Activated CD4-positive, alpha-beta T cell treated with anti-CD3 and anti-CD28 coated beads for 4 hours (primary cell): ENCODE measurements at places on chromosomes 13 and 19.
A peak's percentile ranks its signal among the peaks of the same experiment; 100 is the strongest.

GRCh38 chr19:1035998-1036621 is 3.8 kb upstream of the ABCA7 start:
- DNase-seq, result no peak

- no peak for DNase-seq
Observed at GRCh38 chr13:42149136-42149535, 100.7 kb downstream of the DGKH start.

DNA sequence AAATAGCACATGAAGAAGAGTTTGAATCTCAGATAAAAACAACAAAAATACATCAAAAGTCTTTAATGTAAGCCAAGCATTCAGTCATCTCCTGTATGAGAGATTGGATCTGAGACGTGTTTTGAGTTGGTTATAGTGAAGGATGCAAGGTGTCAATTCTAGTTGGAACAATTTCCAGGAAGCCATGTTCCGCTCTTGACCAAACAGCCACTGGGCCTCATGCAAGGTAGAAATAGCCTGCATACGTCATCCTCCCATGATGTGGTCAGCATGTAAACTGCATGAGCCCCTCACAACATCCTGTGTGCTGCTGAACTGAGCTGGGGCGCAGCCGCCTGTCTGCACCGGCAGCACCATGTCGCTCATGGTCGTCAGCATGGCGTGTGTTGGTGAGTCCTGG is at the start of gene KIR3DL3:
Gene KIR3DL3, plus strand, starts transcription at position 301 of the 400 bp plus-strand sequence. Its CDS starts 55 bp downstream, at position 356.
- DNase-seq, result no peak

GRCh38 chr13:44710576-44710975 is 134.4 kb upstream of the TSC22D1 start:
- DNase-seq, result no peak

- no peak for DNase-seq
Observed at GRCh38 chr13:93147298-93147645, 79.3 kb upstream of the GPC6 start.

- DNase-seq, result no peak
Observed at GRCh38 chr19:58010507-58010906, 7.9 kb upstream of the ZNF606 start.

- DNase-seq, result no peak
Observed at GRCh38 chr13:97188207-97188606, 33.9 kb upstream of the MBNL2 start.

DNA sequence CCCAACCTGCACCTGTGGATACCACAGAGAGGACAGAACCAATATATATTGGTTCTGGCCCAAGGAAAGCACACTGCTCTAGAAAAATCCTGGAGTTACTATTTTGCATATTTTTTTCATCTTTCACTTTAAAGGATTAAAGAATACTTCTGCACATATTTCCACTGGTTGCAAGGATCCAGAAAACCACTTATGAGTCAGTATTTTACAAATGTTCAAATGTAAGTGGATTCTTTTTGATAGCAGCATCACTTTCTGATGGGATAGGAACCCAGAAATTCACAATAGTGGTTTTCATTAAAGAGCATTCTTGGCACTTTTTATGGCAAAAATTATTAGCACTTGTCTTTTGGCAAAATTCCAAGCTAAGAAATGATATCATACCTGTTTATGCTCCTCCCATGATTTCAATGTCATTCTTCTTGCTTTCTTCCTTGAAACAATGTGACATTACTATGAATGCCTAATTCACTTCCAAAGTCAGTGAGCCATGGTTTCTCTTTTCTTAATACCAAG is 38.2 kb downstream of the MZT1 start:
- no peak for DNase-seq

- DNase-seq, result no peak
Observed at GRCh38 chr19:6887316-6887715, at the start of gene ADGRE1. ADGRE1 (plus strand) TSS chr19:6887579; CDS start chr19:6887609, 30 bp downstream.

GRCh38 chr19:41415154-41415571 is 12.0 kb downstream of the B3GNT8 start:
- no peak for DNase-seq

- no peak for DNase-seq
Observed at GRCh38 chr19:46878613-46879375, 18.0 kb downstream of the ARHGAP35 start.

- DNase-seq, result no peak
Observed at GRCh38 chr13:26996965-26997752, 174.5 kb downstream of the USP12 start.

- DNase-seq, result no peak
Observed at GRCh38 chr13:27374126-27374613, 50.2 kb upstream of the GTF3A start.

- no peak for DNase-seq
Observed at GRCh38 chr13:47875201-47875600, 125.9 kb downstream of the SUCLA2 start.

GRCh38 chr13:110524541-110525257 is 36.8 kb downstream of the RAB20 start:
- no peak for DNase-seq

- no peak for DNase-seq
Observed at GRCh38 chr19:5193192-5193591, 147.4 kb downstream of the PTPRS start.

- DNase-seq, result no peak
Observed at GRCh38 chr19:1450735-1451731, 1.1 kb downstream of the APC2 start.

DNA sequence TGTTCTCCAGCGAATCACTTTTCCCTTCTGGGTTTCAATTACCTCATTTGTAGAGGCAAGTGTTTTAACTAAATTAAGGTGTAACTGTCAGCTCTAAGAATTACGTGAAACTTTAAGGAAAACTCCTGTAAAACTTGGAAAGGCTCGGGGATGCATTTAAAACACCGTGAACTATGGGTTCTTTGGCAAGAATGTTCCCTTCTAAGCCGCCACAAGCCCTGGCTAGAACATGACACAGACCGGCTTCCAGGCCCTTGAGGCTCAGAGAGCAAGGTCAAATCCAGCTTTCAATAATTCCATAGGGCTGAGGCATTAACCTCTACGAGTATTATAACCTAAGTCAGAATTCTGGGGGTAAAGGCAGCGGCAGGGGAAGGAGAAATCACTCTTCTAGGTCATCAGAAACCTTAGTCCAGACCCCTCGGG is 685 bp downstream of the VWA8 start:
- DNase-seq, result no peak

DNA sequence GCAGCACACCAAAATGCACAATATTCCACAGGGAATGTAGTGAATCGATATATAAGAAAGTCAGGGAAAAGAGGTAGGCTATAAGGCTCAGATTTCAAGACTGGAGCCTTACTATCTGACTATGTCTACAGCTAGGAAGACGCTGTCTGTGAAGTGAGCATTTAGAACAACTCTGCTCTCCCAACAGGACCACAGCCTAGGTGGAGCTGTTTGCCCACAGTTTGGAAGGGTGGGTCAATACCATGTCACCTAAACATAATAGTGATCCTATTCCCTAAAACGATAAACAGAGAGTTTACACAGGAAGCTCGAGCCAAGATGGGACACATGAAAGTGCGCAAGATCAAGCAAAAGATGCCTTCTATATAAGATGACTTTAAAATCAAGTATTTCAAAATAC is 2486.0 kb upstream of the PCDH20 start:
- no peak for DNase-seq

GRCh38 chr13:20157151-20157796 is 3.6 kb downstream of the GJA3 start:
- DNase-seq, result no peak

DNA sequence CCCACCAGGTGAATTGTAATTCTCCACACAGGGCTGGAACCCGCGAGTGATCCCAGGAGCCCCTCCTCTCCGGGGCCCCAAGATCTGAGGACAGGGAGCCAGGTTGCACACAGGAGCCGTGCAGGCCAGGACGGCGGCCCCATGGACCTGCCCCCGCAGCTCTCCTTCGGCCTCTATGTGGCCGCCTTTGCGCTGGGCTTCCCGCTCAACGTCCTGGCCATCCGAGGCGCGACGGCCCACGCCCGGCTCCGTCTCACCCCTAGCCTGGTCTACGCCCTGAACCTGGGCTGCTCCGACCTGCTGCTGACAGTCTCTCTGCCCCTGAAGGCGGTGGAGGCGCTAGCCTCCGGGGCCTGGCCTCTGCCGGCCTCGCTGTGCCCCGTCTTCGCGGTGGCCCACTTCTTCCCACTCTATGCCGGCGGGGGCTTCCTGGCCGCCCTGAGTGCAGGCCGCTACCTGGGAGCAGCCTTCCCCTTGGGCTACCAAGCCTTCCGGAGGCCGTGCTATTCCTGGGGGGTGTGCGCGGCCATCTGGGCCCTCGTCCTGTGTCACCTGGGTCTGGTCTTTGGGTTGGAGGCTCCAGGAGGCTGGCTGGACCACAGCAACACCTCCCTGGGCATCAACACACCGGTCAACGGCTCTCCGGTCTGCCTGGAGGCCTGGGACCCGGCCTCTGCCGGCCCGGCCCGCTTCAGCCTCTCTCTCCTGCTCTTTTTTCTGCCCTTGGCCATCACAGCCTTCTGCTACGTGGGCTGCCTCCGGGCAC is 3.9 kb downstream of the FFAR1 start:
- no peak for DNase-seq

GRCh38 chr13:103097366-103097928 is 31.2 kb upstream of the SLC10A2 start:
- no peak for DNase-seq

- DNase-seq, result no peak
Observed at GRCh38 chr19:2645826-2646225, 56.7 kb downstream of the GNG7 start.

DNA sequence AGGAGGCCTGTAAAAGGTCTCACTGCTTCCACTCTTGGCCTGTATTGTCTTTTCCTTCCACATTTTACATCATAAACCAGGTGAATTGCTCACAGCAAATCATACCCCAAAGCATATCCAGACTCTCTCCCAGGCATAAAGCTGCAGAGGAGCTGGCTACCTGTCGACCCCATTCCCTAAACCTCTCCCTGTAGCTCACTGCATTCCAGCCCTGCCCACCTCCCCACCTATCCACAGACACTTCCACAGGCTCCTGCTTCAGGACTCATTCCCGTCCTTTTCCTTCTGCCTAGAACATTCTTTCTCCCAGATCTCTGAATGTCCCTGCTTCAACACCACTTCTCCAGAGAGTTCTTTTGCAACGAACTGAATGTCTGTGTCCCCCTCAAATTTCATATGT is 46.4 kb upstream of the STARD13 start:
- DNase-seq, result no peak

DNA sequence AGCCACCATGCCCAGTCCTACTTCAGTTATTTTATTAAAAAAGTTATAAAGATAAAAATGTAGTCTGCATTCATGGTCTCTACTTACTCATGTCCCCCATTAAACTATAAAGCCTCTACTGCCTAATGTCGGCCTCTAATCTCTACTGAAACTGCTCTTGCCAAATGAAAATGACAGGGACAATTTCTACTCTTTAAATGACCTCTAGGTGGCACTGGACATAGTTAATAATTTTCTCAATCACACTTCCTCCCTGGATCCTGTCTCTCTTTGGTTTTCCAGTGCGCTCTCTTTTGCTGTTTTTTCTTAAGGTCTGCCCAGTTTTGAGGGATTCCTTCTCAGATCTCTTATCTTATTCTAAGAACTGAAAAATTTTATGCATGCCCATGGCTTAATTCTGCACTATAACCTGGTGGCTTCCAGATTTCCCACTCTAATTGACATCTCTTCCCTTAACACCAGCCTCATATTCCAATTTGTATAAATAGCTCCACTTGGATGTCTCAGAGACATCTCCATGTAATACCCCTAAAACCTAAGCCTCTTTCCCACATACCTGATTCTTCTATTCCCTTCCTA is 54.3 kb downstream of the MTMR6 start:
- DNase-seq, result no peak

DNA sequence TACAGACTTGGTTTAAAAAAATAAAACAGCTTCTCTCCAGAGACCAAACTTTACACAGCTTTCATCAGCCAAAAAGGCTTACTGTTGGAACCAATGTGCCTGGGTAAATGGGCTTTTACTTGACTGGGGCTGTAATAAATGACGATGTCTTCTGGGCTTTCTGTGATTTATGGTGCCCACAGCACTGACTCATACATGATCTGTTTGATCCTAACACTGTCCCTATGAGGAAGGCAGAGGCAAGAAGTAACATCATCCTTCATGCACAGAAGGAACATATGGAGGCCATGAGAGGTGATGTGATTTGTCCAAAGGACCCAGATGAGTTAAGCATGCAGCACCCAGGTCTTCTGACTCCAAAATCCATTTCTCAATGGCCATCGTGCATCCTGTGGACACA is 77.4 kb downstream of the DOCK9 start:
- DNase-seq, result no peak

DNA sequence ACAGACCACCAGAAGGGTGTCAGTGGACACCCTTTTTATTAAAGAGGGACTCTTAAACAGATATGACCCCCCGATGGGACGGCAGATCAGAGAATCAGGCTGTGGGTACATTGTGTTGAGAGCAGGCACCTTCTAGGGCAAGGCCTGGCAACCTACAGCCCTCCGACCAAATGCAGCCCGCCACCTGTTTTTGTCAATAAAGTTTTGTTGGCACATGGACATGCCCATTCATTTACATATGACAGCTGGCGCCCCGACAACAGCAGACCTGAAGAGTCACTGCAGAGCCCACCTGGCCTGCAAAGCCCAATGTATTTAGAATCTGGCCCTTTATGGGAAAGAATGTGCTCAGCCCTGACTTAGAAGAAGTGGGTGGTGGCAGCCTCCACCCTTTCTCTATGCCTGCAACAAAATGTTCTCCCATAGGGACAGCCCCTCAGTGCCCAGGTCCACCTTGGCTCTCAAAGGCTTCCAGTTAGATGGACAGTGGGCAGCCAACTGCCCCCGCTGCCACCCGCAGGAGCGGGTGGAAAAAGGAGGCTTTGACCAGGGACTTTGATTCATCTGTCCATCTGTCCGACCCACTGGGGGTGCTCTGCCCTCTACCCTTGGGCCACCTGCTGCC is 184.9 kb downstream of the PTPRS start:
- no peak for DNase-seq

DNA sequence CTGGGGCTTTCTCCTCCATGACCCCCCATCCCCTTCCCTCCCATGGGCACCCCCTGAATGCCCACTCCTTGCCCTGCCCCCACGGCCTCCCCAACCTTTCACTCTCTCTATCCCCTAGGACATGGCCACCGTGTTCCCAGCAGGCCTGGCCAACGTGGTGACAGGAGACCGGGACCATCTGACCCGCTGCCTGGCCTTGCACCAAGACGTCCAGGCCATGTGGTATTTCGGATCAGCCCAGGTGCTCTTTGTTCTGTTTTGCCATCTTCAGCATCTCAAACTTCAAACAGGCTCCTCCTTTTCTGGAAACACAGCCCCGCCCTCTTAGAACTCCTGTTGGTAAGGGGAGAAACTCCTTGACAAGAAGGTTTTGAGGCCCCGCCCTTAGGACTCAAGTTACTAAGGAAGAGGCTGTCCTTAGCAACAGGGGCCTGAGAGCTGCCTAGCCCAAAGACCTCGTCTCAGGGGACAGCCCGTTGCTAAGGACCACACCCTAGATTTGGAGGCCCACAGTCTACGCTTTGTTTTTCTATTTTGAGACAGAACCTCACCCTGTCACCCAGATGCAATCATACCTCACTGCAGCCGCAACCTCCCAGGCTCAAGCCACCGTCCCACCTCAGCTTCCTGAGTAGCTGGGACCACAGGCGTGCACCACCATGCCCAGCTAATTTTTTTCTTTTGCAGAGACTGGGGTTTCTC is 5.1 kb upstream of the FLT3LG start:
- peak; percentile 71 for DNase-seq
